ENCODE measurements at places on chromosomes 7 and 10.

GRCh38 chr10:92571649-92572048 lies 2.2 kb downstream of the IDE start:
- no peak for DNase-seq

- DNase-seq = no peak
These were observed 4.2 kb downstream of the ITIH5 start for GRCh38 chr10:7662522-7662921.

GRCh38 chr7:10704653-10705052 lies 269.0 kb upstream of the PHF14 start:
- DNase-seq = no peak

DNA sequence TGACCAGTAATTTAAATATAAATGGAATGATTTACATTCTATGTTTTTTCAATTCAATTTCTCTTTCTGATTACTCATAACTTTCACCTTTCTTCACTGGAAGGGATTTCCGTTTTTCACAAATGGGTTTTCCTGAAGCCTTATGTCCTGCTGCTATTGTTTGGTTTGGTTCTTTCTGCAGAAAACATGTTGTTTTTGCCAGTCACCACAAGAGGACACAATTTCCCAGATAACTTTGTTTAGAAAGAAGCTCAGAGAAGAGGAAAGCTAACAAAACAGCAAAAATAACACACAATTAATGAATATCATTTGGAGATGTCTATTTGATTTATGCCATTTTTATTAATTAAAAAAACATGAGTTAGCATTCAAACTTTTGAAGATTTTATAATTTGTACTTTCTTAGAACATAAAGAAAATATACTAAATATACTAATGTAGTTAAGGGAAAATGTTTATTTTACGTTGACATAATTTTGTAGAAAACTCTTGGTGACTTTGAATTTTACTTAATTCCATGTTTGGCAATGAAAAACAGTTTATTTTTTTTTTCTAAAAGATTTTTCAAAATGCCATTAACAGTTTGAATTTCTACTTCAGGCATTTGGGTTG lies 4.6 kb upstream of the TWIST1 start:
- no peak for DNase-seq

DNA sequence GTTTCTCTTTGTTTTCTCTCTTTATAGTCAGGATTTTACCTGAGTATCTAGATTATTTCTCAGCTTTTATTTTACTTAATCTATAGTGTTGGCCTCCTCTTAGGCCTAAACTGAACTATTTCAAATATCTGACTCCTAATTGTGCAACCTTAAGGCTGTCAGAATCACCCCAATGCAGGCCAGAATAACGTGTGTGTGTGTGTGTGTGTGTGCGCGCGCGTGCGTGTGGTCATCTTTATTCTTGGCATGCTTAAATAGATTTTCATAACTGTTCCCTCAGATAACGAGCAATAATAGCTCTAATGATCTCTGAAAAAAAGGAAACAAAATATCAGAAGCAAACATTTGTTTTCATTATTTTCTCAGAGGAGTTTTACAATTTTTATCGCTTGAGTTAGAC lies 92.4 kb downstream of the PCDH15 start:
- DNase-seq = no peak

- no peak for DNase-seq
These were observed 75.3 kb upstream of the GRB10 start for GRCh38 chr7:50857804-50858489.

DNA sequence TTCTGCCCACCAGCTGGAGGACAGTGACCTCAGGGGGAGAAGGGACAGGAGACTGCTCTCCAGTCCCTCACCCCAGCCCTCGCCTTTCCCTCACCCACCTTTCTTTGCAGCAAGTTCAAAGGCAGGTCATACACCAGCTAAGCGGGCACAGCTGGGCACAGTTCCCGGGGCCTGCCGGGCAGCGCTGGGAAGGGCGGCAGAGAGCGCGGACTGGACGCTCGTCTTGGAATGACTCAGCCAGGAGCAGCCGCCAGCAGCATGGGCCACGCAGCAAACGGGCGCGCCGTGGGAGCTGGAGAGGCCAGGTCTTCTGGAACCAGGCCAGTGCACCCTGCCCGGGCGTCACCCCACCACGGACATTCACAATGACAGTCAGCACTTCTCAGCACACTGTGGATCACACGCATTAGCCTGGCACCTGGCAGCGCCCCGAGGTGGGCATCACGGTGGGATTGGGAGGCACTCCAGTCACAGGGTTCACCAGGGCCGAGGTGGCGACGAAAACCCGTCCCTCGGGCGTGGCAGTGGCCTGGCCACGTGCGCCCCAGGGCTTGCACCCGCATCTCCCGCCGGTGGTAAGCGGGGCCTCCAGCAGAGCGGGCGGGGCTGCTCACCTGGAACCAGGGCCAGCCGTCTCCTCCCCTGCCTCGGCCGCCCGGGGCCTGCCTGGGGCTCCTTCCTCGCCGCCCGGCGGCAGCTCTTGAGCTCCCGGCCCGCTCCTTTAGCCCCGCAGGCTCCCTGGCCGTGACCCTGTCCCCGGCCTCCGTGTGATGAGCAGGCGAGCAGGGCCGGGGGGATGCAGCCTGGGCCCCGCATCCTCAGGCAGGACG lies 29.0 kb upstream of the WDFY4 start:
- DNase-seq = no peak

GRCh38 chr7:91778416-91778815 lies 102.1 kb downstream of the MTERF1 start:
- DNase-seq = no peak

DNA sequence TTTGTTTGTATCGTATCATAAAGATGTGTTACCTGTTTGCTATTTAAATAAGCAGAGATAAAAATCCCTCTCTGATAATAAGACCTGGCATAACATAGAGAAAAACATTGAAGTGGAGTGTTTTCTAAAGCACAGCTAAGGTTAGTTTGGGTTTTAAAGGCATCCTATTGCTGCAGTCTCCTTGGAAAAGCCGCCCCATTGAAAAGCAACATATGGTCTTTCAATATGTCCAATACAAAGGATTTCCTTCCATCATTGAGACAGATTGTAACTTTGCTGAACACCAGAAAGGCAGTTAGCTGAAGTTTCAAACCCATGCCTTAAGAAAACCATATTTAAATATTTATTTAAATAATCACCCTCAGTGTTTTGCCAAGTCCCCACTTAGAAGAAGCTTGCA lies 898.5 kb upstream of the KCND2 start:
- DNase-seq = no peak

GRCh38 chr10:44234483-44234875 lies 150.4 kb downstream of the CXCL12 start:
- no peak for DNase-seq

- no peak for DNase-seq
These were observed 513.6 kb downstream of the HTR7 start for GRCh38 chr10:90344226-90344625.

DNA sequence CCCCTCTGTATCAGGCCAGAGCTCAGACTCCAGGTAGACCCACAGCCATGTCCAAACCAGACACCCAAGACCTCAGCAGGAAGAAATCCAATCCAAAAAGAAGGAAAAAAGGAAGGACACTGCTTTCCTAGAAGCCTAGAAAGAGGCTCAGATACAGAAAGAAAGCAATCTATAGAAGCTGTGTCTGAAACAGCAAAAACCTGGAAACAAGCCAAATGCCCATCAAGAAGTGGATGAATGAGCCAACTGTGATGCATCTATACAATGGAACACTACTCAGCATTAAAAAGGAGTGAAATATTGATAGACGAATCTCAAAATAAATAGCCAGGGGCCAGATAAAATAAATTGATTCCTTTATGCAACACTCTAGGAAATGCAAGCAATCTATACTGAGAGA lies 31.6 kb downstream of the GRB10 start:
- DNase-seq = no peak

GRCh38 chr10:132911786-132912097 lies 30.6 kb downstream of the CFAP46 start:
- DNase-seq = no peak

DNA sequence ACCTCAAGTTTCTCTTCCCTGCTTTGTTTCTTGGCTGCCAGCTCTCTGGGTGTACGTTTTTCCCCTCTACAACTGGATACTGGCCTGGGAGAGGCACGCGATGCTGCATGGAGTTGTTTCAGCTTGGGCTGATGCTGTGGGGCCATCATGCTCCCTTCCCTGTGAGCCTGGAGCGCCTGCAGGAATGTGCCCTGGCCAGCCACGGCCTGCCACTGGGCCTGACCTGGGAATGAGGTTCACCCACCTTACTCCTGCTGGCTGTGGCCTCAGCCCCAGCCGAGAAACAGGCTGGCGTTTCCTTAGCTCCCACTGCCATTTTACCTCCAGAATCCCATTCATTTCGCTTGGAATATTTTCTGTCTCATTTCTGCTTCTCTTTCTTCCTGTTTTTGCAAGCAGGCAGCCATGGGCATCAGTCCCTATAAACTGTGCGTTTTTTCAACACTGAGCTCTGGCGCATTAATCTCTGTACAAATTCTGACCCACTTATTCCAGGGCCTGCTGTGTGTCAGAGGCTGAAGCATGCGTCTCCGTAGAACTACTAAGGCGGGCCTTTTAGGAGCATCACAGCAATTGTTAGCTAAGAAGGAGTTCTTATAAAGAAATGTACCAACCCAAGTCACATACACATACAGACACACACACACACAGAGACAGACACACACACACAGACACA lies 57.9 kb downstream of the GATA3 start:
- no peak for DNase-seq

- DNase-seq = no peak
These were observed 88.1 kb upstream of the RSU1 start for GRCh38 chr10:16905320-16905719.

DNA sequence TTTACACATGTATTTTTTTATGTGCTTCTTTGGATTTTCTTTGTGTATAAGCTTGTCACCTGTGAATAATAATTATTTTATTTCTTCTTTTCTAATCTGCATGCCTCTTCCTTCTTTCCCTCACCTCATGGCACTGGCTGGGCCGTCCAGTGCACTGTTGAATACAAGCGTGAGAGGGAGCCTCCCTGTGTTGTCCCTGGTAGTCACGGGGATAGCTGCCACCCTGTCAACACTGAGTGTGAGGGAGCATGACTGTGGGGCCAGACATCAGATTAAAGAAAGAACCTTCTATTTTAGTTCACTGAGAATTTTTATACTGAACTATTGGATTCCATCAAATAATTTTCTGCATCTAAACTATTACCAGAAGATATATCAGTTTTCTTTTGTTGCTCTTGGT lies 187.9 kb downstream of the CDC14C start:
- DNase-seq = no peak

DNA sequence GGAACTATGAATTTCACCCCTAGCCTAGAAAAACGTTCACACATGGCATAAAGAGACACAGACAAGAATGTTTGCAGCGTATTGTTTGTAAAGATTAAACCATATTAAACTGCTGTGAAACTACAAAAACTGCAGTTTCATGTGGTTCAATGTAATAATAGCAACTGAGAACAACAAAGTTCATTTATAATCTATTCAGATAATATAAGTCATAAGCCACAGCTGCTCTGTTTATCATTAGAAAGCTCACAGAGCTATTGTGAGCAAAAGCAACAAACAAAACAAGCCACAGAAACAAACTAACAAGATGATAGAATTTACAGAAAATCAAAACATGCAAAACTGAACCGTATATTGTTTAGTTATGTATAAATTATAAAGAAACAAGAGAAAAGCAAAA lies 113.5 kb downstream of the AHR start:
- DNase-seq = no peak

DNA sequence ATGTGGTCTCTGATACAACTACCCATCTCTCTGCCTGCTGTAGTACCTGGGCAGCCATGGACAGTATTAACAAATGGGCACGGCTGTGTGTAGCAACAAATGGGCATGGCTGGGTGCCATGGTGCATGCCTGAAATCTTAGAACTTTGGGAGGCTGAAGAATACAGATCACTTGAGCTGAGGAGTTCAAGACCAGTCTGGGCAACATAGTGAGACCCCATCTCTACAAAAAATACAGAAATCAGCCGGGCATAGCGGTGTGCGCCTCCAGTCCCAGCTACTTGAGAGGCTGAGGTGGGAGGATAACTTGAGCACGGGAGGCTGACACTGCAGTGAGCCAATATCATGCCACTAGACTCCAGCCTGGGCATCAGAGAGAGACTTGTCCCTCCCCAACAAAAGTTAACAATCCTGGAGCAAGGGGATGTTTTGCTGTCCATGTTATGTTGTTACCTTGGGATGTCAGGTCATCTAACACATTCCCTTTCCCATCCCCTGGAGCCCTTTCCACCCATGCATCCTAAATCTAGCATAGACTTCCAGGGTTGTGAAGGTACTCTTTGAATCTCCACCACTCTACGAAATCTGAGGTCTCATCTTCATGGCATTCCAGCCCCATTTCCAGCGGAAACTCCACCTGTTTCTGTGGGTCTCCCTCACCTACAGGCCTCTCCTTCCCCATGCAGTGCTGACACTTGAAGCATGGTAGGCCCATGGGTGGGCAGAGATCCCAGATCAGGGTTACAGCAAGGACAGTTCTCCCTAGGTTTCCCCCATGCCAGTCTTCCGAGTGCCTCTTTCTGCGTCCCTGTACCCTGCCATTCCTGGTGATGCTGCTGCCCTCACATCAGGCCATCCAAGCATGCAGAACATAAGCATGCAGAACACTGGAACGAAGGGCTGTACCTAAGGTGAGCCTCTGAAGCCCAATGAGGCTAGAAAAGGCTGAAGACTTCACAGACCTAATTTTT lies 13.1 kb downstream of the FXYD4 start:
- no peak for DNase-seq

- no peak for DNase-seq
These were observed 111.4 kb downstream of the TFPI2 start for GRCh38 chr7:93779115-93779514.

GRCh38 chr7:43764039-43764761 lies 5.7 kb downstream of the BLVRA start:
- no peak for DNase-seq

GRCh38 chr10:79184657-79185056 lies 115.9 kb downstream of the ZMIZ1 start:
- no peak for DNase-seq

DNA sequence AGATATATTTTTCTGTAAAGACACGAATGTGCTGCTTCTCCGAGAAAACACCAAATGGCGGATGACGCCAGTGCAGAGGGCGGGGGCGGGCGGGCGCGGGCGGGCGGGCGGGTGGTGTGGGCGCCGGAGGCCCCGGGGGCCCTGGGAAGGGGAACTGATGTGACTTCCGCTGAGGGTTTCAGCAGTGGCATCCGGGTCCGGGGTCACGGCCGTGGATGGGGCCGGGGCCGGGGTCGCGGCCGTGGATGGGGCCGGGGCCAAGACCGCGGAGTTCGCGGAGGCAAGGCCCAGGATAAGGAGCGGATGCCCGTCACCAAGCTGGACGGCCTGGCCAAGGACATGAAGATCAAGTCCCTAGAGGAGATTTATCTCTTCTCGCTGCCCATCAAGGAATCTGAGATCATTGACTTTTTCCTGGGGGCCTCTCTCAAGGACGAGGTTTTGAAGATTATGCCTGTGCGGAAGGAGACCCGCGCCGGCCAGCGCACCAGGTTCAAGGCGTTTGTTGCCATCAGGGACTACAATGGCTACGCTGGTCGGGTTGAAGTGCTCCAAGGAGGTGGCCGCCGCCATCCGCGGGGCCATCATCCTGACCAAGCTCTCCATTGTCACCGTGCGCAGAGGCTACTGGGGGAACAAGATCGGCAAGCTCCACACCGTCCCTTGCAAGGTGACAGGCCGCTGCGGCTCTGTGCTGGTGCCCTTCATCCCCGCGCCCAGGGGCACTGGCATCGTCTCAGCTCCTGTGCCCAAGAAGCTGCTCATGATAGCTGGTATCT lies 20.3 kb upstream of the IGF2BP3 start:
- peak; percentile 44 for DNase-seq

GRCh38 chr7:98056580-98056979 lies 50.1 kb upstream of the LMTK2 start:
- DNase-seq = no peak

- DNase-seq = no peak
These were observed 211.3 kb upstream of the PPP2R2D start for GRCh38 chr10:131689486-131689885.
